ENCODE measurements at places on chromosomes 4 and X.

DNA sequence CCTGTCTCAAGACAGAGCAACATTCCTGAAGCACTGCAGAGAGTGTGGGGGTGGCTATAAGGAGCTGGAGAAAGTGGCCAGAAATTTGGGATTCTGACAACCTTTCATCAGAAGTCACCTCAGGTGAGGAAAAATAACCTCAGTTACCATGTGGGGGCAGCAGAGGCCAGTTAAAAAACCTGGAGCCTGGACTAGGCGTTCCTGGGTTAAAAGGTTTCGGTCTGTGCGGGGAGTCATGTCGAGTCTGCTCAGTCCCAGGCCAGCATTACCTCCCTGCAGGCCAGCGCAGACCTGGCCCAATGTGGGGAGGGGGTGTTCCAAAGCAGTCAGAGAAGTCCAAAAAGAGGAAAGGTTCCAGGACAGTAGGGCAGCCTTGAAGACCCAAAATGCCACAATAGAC is 10.9 kb upstream of the NALF2 start:
- no peak for DNase-seq

DNA sequence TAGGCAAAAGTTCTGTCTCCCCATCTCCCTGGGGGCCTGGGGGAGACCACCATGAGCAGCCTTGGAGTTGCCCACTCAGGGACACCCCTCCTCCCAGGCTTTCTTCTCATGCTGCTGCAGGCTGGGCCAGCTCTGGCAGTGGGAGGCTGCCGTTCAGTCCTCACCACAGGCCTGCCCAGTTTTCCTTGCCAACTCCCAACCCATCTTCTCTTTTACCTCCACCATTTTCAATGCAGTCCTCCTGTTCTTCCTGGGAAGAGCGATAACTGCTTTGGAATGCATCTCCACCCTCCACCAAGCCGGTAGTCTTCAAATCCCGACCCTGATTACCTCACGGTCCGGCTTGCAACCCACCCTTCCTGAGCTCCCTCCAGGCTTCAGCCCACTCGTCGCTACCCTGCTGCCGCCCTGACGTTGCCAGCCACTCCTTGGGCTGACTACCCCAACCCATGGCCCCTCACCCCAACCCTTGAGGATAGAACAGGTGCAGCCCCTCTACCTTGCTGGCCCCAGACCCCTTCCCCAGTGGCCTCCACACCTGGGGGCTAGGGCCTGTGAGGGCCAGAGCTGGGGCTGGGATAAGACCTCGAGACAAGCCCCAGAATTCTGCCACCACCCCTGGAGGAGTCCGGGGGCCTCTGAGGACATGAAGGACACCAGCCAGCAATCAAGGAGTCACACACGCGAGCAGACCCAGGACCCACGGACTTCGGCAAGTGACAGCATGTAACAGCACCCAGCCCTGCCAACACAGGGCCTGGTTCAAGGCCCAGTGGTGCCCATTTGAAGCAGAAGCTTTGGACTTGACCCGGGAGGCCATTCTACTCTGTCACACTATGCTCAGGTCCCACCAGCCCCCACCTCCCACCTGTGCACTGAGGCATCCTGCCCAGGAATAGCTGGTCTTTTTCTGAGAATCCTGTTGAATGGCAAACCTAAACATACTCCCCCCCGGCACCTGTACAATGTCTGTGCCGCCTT is 9.2 kb downstream of the WDR1 start:
- no peak for DNase-seq

DNA sequence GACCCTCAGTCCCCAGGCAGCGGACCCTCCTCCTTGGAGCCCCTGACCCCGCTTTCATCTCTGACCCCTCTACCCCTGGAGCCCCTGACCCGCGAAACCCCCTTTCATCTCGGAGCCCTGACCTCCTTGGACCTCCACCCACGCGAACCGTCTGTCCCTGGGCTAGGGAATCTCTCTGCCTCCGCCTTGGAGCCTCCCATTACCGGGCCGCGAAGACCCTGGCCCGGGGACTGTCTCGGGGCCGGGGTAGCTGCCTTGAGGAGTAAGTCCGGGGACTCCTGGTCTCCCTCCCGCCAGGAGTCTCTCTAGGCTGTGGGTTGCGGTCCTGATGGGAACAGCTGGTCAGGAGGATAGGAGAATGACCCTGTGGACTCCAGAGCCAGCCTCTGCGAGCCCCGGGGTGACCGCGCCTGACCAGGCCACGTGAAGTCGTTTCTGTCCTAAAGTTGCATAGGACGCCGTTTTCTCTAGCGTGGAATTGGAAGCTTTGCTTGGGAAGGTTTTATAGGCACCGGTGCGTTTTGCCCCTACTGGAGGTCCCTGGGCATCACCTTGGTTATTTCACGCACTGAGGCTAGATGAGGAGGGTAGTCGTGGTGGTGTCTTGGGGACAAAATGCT is 824 bp downstream of the TBC1D14 start:
- no peak for DNase-seq

GRCh38 chr4:153122855-153123254 is 81.4 kb upstream of the TRIM2 start:
- no peak for DNase-seq

DNA sequence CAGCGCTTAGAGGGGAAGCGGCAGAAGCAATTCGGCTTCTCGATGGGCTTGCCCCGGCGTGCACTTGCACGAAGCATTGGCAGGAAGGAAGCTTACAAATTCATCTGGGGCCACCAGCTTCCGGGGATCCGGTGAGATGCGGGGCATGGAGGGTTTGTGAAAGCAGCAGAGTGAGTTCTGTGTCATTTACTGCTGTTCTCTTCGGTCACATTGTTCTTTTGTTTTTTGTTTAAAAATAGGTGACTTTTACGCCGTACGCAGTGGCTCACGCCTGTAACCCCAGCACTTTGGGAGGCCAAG is 47.0 kb downstream of the ASMT start:
- DNase-seq: no peak

- no peak for DNase-seq
These were observed 218.7 kb downstream of the SCFD2 start for GRCh38 chr4:53147197-53147596.

GRCh38 chr4:2832981-2833670 is 10.5 kb upstream of the ADD1 start:
- DNase-seq: no peak

DNA sequence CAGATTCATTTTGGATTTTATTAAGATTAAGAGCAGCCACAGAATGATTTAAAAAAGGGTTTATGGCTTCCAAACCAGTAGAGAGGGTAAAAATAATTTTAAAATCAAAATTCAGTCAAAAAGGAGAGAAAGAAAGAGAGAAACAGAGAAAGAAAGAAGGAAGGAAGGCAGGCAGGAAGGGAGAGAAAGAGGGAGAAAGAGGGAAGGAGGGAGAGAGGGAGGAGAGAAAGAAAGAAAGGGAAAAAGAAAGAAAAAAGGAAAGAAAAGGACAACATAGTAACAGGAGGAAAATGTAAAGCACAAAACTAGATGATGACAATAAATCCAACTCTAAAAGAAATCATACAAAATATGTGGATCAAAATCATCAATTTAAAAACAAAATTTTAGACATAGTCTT is 79.6 kb upstream of the FRG1 start:
- no peak for DNase-seq

- no peak for DNase-seq
These were observed 269.7 kb upstream of the PCDH7 start for GRCh38 chr4:30450474-30450873.

DNA sequence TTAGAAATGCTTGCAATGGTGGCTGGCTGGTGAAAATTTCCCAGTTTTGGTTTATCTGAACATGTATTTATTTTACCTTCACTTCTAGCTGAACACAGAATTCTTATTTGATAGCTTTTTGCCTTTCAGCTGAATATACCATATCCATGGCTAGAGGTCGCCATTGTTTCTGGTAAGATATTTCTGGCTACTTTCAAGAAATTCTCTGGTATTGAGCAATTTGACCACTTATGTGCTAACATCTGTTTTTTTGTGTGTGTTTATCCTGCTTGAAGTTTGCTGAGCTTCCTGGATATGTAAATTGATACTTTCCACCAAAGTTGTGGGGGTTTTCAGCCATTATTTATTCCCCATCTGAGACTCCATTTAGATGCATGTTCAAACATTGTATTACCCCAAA is 75.4 kb downstream of the FBXW7 start:
- DNase-seq: peak; percentile 42

- DNase-seq: no peak
These were observed 36.1 kb downstream of the GSPT2 start for GRCh38 chrX:51779306-51779705.

DNA sequence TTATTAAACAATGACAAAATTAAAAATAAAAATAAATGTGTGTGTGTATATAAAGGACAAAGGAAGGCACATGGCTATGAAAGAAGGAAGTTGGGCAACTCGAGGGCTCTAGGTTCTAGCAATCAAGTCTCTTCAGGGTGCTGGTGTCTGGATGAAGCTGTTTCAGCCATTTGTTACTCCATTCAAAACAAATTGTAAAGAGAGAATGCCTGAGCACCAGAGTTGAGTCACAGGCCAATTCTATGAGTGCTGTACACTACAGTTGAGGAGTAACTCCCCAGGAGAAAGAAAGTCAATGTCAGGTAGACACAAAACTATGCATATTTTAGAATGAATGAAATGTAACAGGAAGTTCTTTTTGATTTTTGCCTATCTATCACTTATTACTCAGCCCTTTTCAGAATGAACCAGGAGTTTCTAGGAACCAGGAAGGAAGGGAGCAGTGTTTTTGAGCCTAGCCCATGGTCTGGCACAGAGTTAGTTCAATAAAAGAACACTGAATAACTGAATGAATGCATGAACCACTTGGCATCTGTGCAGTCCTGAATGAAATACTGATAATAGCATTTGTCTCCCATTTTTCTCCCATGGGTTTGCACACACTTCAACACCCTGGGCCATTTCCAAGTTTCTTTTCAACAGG is 151.7 kb upstream of the CPEB2 start:
- DNase-seq: no peak

DNA sequence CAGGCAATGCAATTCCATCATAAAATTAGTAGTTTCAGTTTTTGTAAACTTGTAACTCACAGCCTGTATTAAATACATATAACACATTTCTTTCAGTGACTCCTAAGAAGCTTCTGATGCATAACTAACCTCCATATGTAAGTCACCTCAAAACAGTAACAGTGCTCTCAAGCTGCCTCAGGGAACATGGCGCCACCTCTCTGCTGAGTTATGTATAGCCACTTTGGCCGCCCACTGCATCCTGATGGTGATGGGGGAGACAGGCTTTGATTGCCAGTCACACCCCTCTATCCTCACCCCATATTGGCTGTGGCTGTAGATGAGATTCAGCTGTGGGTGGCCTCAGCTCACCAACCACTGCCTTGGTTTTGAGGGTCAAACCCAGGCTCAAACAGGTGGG is 54.3 kb downstream of the LRBA start:
- DNase-seq: peak; percentile 56

GRCh38 chrX:45517090-45517973 is 316.7 kb upstream of the DIPK2B start:
- peak; percentile 45 for DNase-seq

DNA sequence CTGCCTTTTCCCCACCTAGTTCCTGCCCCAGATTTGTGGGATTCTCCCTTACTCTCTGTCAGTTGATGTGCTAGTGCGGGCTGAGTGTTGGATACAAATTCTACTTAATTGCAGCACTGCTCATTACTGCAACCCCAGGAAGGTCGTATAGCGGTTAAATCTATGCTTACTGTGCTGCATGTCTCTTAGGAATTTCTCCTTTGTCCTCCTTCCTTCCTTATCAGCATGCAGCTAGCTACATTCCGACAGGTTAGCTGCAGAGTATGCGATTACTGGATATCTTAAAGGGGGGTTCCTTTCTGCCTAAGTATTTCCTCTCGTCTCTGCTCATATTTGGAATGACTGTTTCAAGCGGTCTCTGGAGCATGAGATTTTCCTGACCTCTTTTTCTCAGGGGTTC is 662.8 kb downstream of the TLL1 start:
- DNase-seq: no peak

- DNase-seq: peak; percentile 31
These were observed 13.5 kb downstream of the NSUN7 start for GRCh38 chr4:40763228-40763716.

DNA sequence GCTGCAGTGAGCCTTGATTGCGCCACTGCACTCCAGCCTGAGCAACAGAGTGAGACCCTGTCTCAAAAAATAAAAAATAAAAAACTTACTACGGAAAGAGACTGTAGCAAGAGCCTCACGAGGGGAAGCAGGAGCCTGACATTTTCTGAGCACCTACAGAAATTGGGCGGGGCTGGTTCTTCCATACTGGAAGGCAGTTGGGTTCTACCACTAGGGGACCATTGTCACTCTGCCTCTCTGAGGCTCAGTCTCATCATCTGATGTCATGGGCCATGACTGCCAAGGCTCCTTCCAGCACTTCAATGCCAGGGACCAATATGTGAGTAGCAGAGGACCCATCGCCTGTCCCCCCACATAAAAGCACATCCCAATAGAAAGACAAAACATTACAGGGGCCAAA is 8.2 kb downstream of the SH3KBP1 start:
- DNase-seq: no peak
